ENCODE measurements at places on chromosomes 13 and 19.
A peak's percentile ranks its signal among the peaks of the same experiment; 100 is the strongest.

DNA sequence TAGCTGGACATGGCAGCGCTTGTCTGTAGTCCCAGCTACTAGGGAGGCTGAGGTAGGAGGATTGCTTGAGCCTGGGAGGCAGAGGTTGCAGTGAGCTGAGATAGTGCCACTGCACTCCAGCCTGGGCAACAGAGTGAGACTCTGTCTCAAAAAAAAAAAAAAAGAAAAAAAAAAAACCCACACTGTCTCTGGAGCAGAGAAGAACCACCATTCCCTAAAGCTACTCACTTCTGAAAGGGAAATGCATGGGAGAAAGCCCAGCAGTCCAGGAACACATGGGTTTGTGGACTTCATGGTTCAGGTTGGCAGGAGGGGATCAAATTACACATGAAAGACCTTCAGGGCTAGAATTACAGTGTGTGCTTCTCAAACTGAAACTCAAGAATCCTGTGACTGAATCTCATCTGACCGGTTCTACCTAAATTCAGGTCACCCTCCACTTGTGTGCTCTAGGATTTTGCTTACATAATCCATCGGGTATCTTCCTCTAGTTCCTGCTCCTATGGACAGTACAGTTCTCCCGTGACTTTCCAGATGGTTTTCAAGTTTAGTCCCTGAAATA, 30.2 kb upstream of the CPB2 start:
- DNase-seq = no peak

- no peak for DNase-seq
Measured at GRCh38 chr19:16015805-16016173, 60.5 kb upstream of the TPM4 start.

- no peak for DNase-seq
Measured at GRCh38 chr13:21420706-21421105, 38.4 kb downstream of the ZDHHC20 start.

GRCh38 chr19:49937750-49938381, 8.6 kb upstream of the NUP62 start:
- DNase-seq = peak; percentile 66

DNA sequence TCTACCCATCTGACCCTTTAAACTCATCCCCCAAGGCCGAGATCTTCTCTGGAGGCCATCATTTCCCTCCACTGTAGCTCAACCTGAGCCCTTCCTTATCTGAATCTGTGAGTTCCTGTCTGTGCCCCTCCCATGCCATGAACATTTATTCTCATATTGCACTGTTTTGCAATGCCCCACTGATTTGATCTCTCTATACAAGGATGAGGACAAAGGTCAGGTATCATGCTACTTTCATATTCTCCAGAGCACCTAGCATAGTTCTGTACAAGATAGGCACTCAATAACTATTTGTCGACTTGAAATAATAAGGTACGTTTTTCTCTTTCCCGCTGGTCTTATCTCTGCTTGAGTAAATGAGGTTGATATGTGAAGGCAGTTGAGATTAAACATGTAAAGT, 135.5 kb downstream of the KLF5 start:
- DNase-seq = no peak

DNA sequence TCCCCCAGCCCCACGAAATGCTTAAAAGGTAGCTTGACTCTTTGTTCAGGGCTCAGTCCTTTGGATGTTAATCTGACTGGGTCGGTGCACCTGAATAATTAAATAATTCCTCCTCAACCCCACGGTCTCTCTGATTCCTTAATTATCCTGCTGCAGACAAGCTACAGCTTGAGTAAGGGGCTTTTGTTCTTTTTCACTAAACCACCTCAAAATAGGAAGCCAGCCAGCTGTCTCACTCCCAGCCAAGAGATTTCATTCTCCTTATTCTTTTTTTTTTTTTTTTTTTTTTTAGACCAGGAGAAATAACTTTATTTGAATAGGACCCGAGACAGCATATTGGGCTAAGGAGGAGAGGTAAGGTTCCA, 7.9 kb upstream of the FCGBP start:
- no peak for DNase-seq

GRCh38 chr19:49241769-49242168, 83.2 kb downstream of the SLC6A16 start:
- DNase-seq = no peak

- no peak for DNase-seq
Measured at GRCh38 chr19:7535998-7536695, 630 bp downstream of the PNPLA6 start.

- no peak for DNase-seq
Measured at GRCh38 chr13:44542361-44542760, 33.8 kb downstream of the TSC22D1 start.

- DNase-seq = no peak
Measured at GRCh38 chr13:102020611-102021216, 381.1 kb downstream of the FGF14 start.

GRCh38 chr13:114106991-114107685, 25.3 kb downstream of the RASA3 start:
- DNase-seq = no peak

DNA sequence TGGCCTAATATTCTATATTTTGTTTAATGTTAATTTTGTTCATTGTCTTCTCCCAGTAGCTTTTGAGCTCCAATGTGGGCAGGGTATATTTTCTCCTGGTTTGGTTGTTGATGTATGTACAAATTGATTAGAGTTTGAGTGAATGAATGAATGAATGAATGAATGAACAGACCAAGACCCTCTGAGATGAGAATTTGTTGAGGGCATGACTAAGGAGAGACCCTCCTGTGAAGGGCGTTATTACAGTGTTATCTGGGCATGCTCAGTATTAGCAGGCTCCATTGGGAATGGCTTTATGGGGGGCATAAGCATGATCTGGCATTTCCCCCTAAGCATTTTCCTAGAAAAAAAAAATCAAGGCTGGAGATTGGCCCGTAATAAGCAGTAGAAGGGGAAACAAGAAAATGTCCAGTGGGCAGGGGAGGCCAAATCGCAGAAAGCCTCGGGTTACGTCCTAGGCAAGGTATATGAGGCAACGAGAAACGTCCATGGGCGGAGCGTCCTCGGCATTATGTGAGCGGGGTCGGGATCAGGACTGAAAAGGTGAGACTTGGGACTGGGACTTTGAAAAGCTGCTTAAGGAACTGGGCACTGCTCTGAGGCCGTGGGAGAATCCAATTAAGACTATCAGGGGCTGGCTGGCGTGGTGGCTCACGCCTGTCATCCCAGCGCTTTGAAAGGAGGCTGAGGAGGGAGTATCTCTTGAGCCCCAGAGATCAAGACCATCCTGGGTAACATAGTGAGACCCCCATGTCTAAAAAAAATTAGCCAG, 904 bp upstream of the ARHGAP33 start:
- no peak for DNase-seq

DNA sequence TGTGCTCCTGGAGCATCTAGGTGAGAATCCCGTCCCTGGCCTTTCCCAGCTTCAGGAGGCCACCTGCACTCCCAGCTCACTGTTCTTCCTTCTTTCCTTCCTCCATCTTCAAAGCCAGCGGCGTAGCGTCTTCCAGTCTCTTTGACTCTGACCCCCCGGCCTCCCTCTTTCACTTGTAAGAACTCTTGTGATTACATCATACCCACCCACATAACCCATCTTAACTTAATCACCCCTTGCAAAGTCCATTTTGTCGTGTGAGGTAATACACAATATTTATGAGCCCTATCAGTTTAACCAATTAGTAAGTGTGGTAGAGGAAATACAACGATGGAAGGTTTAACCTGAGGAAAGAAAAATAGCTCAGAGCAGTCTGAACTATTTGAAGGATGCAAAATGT, 4.6 kb upstream of the CDC16 start:
- no peak for DNase-seq

DNA sequence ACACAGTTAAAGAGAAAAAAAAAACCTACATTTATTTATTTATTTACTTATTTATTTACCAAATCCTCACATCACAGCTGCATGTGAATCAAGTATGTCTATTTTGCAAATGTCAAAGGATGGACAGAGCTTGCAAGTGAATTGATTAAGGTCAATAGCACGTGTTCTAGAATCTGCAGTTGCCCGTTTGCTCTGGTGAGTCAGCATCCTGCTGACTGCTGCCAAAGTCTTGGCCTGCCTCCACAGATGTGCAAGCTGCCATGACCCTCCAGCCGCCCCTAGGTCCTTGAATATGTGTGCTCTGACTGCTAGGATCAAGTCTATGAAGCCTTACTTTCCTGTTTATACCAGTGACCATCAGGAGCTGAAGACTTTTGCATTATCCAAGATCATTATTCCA, 320.6 kb downstream of the GPC5 start:
- DNase-seq = no peak

DNA sequence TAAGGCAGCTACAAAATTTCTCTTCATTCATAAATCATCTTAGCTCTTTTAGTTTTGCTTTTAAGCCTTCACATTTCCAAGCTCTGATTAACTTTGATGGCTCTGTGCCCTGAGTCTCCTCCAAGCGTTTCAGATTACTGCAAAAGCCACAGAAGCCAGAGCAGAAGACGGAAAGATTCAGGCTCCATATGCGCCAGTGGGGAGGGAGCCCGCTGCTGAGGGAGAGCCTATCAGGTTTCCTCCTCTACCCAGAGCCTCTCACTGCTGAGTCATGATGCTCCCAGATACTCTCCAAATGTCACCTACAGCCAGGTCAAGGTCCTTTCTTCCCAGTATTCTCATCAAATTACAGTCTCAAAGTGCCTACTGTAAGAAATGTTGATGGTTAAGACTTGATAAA, 193.6 kb downstream of the RAP2A start:
- DNase-seq = no peak

DNA sequence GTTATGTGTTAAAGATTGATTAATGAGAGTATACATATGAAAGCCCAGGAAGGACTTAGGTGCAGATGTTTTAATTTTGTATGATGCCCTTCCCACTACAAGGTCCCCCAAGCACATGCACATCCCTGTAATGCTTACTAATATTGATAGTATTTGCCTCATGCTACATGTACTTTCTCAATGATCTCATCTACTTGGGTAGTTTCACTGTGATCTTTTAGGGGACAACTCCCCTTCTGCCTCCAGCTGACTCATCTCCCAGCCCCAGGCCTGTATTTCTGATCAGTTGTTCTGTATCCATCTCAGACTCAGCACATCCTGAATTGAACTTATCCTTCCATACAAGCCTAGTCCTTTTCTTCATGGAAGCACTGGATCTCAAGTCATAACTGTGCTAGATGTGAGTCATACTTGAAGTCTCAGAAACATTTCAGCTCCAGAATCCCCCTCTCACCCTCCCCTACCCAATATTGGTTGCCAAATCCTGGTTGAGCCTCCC, 49.4 kb upstream of the INTS6 start:
- no peak for DNase-seq

- no peak for DNase-seq
Measured at GRCh38 chr13:98749501-98749900, 3.0 kb downstream of the SLC15A1 start.

Data from CD4-positive, alpha-beta T cell (primary cell).